ENCODE measurements at places on chromosomes 11 and 22.

DNA sequence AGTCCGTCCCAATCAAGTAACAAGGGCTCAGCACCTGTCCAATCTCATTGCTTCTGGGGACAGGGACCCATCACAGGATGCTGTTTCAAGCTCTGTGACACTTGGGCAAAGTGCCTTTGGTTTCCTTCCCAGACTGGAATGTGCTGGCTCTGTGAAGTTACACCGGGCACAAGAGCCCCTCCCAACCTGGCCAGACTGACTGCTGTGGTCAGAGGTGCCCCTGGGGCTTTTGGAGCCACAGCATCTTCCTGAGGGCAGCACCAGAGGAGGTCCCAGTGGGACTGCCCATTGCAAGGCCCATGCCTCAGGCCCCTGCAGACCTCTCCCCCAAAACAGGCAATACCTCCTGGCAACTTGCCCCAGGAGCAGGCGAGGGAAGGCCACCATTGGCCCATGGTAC is 155.2 kb upstream of the GRK3 start:
- no peak for DNase-seq

DNA sequence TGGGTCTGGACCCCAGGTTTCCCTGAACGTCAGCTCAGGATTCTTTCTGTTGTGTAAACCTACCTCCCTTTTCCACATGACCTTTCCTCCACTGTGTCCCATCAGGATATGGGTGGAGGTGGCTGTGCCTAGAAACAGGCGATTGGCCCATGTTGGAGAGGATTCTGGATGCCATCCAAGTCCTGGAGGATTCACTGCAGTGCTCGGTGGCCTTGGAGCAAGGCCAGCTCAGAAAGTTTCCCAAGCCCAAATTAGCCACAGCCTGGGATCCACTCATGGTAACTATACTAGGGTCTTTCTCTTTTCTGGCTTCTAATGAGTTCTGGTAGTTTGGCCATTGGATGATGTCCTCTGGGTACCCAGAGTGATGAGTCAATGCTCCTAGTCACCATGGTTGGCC is 141.6 kb downstream of the SNX19 start:
- no peak for DNase-seq

DNA sequence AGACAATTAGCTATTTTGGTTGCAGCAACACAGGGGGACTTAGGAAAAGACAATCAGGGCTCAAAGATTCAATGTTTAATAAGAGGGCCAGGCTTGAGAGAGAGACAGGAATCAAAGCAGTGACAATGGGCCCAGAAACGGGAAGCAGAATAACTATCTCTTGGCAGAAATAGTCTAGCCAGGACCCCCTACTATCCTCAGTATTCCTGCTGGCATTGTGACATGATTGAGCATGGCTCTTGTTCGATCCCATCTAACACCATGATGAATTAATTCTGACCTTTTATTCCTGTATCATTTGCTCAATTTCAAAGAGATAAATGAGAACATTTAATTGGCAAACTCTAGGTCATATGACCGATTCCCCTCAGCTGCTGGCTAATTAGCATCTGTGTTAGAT is 12.8 kb upstream of the ANO5 start:
- no peak for DNase-seq

DNA sequence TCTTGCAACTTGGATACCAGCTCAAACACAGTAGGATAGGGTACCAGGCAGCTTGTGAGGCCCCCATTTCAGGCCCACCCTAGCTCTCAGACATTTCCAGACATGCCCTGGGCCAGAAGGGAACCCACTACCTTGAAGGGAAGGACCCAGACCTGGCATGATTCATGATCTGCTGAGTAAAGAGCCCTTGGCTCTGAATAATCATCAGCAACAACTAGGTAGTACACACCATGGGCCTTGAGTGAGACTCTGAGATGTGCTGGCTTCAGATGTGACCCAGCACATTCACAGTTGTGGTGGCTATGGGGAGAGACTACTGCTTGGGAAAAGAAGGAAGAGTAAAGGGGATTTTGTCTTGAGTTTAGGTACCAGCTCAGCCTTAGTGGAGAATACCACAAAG is 23.6 kb downstream of the JRKL start:
- DNase-seq: no peak

DNA sequence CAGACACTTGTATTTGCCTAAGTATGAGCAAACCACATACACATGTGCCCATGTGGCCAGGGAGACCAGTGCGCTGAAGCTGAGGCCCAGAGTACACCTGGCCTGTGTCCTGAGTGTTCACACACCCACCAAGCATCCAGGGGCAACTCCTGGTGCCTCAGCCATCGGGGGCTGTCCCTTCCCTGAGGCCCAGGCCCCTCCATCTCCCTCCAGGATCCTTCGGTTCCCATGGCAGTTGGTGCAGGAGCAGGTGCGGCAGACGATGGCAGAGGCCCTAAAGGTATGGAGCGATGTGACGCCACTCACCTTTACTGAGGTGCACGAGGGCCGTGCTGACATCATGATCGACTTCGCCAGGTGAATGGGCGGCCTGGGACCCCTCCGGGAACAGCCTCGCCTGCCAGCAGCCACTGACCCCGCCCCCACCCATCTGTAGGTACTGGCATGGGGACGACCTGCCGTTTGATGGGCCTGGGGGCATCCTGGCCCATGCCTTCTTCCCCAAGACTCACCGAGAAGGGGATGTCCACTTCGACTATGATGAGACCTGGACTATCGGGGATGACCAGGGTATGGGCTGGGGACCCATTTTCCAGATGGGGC is 6.5 kb upstream of the SMARCB1 start:
- DNase-seq: no peak
